ENCODE measurements at places on chromosomes 2 and 18.
A peak's percentile ranks its signal among the peaks of the same experiment; 100 is the strongest.

DNA sequence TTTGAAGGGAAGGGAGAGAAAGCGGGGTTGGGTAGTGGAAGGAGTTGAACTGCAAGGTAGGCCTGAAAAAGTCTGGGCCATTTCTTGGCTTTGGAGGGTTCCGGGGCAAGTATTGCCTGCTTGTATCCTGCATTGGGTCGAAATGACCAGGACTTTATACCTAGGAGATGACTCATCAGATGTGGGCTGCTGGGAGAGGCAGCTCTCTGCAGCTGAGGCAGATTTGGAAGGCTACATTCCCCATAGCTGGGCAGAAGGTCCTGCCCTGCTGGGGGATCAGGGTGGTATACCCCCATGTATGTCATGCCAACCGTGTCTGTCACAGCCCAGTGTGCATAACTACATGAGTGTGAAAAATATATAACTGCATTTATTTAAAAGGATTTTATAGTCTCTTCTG, 171.8 kb upstream of the SPRED2 start:
- DNase-seq = no peak

- DNase-seq = no peak
Observed at GRCh38 chr2:128300151-128301020, 18.3 kb downstream of the HS6ST1 start.

DNA sequence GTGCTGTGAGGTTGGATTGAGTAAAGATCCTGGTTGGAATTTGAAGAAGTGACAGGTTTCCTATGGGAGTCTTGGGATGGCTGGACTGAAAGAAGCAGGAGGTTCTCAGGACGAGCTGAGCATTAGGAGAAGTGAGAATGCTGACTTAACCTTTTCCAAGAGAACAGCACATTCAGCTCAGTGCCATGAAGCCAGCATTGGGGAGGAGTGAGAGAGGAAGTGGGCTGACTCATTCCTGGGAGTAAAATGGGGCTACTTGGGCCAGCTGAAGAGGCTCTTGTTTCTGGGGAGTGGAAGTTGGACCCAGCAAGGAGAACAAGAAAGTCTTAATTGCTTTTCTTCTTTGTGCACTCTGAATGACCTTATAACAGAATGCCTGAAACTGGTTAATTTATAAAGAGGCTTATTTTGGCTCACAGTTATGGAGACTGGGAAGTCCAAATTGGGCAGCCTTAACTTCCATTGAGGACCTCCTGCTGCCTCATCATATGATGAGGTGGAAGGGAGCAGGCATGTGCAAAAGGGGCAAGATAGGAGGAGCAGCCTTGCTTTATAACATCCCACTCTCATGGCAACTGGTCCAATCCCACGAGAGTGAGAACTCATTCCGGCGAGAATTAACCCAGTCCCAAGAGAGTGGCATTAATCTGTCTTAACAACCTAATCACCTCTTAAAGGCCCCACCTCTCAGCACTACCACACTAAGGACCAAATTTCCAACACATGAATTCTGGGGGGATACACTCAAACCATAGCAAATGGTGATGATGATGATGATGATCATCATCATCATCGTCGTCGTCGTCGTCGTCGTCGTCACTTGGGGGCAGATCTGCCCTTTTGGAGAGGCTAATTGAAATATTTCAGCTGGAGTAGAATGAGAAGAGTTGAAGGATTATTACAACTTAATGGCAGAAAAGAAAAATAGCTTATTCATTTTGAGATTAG, 26.1 kb downstream of the DGUOK start:
- DNase-seq = no peak

DNA sequence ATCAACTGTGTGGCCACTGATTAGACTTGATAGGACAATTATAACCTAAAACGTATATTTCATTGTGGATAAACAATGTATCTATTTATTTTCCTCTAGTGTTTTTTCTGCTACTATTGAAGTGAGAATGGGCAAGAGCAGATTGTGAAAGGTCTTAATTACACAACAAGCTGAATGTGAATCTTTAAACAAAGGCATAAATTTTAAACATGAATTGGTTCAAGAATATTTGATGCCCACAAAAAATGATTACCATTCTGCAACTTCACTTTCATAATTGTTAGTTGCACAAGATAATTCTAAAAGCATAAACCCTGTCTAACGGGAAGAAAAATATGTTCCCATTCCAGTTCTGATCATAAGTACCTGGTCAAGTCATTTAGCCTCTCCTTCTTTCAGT, 285.6 kb downstream of the GULP1 start:
- no peak for DNase-seq

GRCh38 chr2:221289389-221289788, 282.7 kb downstream of the EPHA4 start:
- no peak for DNase-seq

DNA sequence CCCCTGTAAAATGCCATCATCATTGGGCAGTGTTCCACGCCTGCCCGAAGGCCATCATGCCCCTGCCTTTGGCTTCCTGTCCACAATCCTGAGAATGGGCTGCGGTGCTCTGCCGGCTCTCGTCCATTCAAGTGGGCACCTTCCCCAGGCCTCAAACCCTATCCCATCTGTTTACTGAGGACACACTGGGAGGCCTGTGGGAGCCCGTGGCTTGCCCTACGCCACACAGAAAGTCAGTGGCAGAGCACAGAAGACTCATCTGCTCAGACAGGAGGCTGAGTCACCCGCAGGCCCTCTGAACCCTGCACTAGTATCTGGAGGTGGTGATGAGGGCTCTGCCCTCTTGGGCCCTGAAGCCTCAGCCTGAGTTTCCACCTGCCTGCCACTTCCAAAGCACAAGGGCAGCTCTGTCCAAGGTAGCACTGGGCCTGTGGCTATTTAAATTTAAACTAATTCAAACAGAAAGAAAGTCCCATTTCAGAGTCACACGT, 19.1 kb upstream of the ANKRD53 start:
- no peak for DNase-seq

GRCh38 chr2:166384774-166385173, 9.0 kb upstream of the SCN9A start:
- DNase-seq = no peak

DNA sequence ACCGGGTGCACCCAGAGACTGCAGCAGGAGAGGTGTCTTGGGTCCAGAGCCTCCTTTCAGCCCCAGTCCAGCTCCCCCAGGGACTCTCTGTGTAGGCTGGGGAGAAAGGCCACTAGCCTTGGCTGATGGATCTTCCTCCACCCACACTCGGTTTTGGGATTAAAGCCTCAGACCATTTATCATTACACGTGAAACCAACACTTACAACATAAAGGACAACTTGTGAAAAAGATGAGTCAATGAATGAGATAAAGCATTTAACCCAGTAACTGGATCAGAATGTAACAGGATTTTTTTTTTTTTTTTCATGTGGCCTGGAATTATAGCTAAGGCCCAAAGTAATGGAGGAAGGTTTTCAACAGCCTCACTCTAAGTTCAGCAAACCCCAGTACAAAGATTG, 32.1 kb downstream of the NAT8 start:
- DNase-seq = no peak

DNA sequence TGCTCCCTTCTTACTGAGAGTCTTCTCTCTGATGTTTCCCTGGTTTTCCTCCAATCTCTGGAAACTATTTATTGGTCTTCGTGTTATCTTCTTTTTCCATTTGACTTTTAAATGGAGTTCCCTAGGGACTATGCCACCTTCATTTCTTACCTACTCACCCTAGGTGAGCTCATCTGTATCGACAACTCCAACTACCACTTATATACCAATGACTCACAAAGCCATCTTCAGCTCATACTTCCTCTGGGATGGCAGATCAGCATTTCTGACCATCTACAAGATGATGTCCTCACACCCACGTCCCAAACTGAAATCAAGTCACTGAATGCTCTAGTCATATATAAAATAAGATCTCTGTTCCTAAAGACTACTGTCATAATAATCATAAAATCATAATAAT, 40.6 kb downstream of the CFAP210 start:
- DNase-seq = no peak

GRCh38 chr18:66874375-66874774, 270.5 kb upstream of the CDH19 start:
- no peak for DNase-seq

- DNase-seq = no peak
Observed at GRCh38 chr2:219221957-219222518, 3.3 kb upstream of the ABCB6 start.

- no peak for DNase-seq
Observed at GRCh38 chr2:31526946-31527732, 53.6 kb downstream of the SRD5A2 start.

- no peak for DNase-seq
Observed at GRCh38 chr2:233285921-233286320, 21.7 kb upstream of the SAG start.

- DNase-seq = no peak
Observed at GRCh38 chr2:10883066-10883465, 28.7 kb upstream of the KCNF1 start.

- DNase-seq = no peak
Observed at GRCh38 chr2:150567771-150568301, 80.4 kb upstream of the RND3 start.

DNA sequence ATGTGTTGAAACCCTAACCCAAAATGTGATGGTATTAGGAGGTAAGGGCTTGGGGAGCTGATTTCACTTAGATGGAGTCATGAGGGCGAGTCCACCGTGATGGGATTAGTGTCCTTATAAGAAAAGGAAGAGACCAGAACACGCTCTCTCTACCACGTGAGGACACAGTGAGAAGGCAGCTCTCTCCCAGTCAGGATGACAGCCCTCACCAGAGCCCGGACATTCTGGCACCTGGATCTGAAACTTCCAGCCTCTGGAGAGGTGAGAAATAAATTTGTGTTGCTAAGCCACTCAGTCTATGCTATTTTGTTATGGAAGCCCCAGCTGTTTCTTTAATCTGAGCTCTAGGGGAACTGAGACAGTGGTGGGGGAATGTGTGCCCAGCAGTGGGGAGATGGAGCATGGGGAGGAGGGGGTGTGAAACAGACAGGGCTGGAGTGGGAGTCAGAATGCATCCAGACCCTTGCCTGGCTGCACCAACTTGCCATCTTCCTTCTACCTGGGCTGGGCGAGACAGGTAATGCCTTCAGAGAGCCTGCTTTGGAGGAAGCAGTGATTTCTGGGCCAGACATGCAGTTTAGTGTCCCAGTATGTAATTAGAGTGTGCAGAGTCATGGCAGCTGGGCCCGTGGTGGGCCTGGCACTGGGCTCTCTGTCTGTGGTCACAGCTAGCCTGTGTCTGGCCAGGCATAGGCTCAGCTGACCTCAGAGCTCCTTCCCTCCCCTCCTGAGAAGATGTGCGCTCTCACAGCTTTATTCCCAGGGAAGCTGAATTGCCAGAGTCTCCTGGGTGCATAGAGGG, 38.1 kb downstream of the RHOB start:
- no peak for DNase-seq

DNA sequence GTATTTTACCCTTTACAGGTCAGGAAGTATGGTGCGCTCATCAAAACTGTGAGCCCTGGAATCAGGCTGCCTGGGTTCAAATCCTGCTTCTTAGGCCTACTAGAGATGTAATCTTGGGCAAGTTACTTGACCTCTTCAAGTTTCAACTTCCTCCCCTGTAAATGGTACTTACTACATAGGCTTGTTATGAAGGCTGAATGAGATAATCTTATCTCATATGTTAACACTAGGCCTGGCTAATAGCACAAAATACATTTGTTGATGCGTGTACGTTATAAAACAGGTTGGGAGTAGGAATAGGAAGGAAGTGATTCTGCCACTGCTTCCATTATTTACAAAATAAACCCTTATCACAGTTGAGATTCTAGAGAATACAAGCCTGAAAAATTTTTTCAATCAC, 1.7 kb upstream of the RFTN2 start:
- no peak for DNase-seq

GRCh38 chr2:28225473-28226080, 167.1 kb upstream of the FOSL2 start:
- DNase-seq = no peak

DNA sequence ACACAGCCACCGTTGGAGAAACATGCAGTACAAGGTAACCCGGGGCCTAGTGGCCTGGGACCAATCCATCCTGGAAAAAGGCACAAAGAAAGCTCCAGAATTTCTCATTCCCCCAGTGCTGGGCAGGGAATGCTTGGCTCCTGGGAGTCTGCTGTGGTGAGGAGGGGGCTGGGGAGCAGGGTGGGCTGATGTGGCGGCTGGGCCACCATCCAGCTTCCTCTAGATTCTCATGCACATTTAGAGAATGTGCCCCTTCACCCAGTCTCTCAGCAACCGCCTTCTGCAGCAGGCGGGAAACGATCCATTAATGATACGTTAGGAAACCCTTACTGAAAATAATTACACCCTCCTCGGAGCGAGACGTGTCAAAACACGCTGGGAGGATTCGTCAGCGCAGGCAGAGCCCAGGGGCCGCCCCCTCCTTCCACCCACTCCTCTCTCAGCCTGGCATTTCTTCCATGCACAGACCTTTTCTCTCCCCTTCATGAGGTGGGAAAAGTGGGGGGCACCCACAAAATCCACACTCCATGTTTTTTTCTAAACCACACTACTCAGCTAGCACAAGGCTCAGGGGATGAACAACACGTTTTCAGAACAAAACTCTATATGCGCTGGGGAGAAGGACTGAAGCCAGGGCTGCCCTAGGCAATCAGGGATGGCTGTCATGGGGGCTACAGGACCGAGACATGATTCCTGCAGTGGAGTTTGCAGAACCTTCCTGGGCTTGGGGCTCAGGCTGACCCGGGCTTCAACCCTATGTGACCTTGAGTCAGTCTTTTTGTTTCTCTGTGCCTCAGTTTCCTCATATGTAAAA, 56.1 kb upstream of the SMAD7 start:
- DNase-seq = no peak

GRCh38 chr18:68897286-68897685, 99.4 kb downstream of the CCDC102B start:
- no peak for DNase-seq

GRCh38 chr2:31372097-31372496, 42.4 kb downstream of the XDH start:
- no peak for DNase-seq

GRCh38 chr2:9169349-9170107, 37.1 kb upstream of the ASAP2 start:
- no peak for DNase-seq

- DNase-seq = no peak
Observed at GRCh38 chr18:80175451-80176204, 66.6 kb downstream of the ADNP2 start.

- peak; percentile 51 for DNase-seq
Observed at GRCh38 chr18:9825571-9826073, 60.2 kb upstream of the TXNDC2 start.

DNA sequence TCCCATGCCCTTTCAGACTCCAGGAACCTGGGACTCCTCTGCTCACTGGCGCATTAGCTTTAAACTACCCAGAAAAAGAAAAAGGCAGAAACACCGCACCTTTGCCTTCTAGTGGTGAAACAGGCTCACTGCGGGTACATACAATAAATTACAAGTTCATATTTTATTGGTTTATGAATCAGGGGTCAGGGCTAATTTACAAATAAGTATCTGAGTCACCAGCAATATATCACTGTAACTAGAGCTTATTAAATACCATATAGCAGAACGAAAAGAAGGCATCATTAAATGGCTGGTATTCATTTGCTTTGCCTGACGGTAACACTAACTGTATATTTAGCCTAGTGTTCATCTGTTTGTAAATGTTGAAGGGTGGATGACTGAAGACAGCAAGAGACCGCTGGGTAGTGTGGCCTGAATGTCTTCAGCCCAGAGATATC, 26.9 kb upstream of the DTNB start:
- no peak for DNase-seq

- no peak for DNase-seq
Observed at GRCh38 chr2:127552846-127553245, 17.4 kb downstream of the MYO7B start.

Data from HS-27A (cell line).